A673 (cell line): ENCODE measurements at places on chromosomes 2 and 18.

GRCh38 chr2:101706819-101707177 lies 9.3 kb downstream of the MAP4K4 start:
- H3K27ac ChIP-seq, result no peak overlapping the region
- DNase-seq, result no peak
- H3K4me3 ChIP-seq, result no peak overlapping the region
- H3K4me1 ChIP-seq, result peaks cover 41% of the 10 kb centered on the region
- peaks cover 9% of the 10 kb centered on the region for H3K36me3 ChIP-seq
- no peaks in the 10 kb centered on the region for H3K27me3 ChIP-seq

DNA sequence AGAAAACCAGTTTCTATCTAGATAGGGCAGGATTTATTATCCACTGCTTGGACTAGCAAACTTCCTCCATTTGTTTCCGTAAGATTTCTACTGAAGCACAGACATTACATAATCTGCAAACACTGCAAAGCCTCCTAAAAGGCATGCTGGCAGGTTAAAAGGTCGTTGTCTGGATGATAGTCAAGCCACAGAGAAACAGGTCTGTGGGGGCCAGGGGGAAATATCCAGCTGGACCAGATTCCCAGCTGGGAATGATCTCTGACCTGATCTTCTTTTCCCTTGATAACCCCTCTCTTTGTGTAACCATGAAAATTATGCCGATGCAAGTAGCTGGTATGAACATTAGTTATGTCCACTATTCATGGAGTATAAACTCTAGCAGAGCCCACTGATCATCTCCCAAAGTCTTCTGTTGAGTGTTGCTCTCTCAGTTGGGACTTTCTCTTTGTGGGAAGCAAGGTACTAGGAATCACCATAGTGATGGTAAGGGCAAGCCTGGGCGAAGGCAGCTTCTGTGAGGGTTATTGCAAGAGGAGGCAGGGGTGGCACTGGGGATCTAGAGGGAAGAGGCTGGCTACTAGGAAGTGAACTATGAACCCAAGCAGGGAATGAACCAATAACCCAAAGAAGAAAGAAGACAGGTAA lies 61.3 kb downstream of the GDF7 start:
- H3K4me3 ChIP-seq, result no peak overlapping the region
- no peaks in the 10 kb centered on the region for H3K4me1 ChIP-seq
- no peaks in the 10 kb centered on the region for H3K27me3 ChIP-seq
- H3K36me3 ChIP-seq, result no peaks in the 10 kb centered on the region

GRCh38 chr2:158649846-158650245 lies 145.3 kb upstream of the DAPL1 start:
- H3K36me3 ChIP-seq, result no peaks in the 10 kb centered on the region
- no peak for DNase-seq
- H3K27ac ChIP-seq, result no peak overlapping the region
- H3K27me3 ChIP-seq, result no peaks in the 10 kb centered on the region
- no peak overlapping the region for H3K4me3 ChIP-seq
- no peaks in the 10 kb centered on the region for H3K4me1 ChIP-seq

GRCh38 chr2:24816404-24816803 lies 23.2 kb downstream of the CENPO start:
- H3K36me3 ChIP-seq, result peaks cover 71% of the 10 kb centered on the region
- no peak for DNase-seq
- H3K4me1 ChIP-seq, result no peaks in the 10 kb centered on the region
- peak overlapping the region; percentile 18 for H3K27ac ChIP-seq
- no peaks in the 10 kb centered on the region for H3K27me3 ChIP-seq

- H3K4me1 ChIP-seq, result peaks cover 7% of the 10 kb centered on the region
- no peak for DNase-seq
- no peak overlapping the region for H3K4me3 ChIP-seq
- H3K36me3 ChIP-seq, result peaks cover 40% of the 10 kb centered on the region
- H3K27ac ChIP-seq, result no peak overlapping the region
Measured at GRCh38 chr2:112485849-112486248, 3.9 kb downstream of the TTL start.
